ENCODE measurements at places on chromosomes 3 and 15. TPM values are rescaled to one million over a fixed set of nuclear protein-coding genes. Genes with fewer than 3 reads are reported as not detected.

Gene EIF4E3
- total RNA-seq: 1.6 TPM

DNA sequence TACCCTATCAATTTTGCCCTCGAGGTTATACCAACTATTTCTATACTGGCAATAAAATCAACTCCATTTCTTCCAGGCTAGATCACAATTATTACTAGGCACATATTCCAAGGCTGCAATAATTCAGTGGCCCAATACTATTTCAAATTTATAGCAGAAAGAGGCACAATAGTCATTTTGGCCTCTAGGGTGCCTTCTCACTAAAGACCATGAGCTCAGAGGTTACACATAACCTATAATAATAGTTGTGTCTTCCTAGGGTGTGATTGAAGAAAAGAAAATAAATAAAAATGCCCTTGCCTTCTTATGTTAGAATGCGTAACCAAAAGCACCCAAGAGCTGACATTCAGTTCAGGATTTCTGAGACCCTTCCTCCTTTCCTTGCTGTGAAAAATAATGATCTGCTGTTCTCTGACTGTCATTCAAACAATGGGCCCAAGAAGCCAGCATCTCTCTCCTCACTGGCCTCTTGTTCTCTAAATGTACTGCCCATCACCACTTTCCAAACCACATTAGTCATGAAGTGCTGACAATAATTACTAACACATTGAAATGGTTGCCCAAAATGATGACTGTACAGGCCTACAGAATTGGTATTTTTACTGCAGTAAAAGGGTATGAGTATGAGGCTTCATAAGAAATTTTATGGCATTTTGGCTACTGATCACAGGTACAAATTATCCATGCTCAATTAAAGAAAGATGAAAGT is 244.8 kb downstream of the LRRN1 start:
- DNase-seq: peak; percentile 32

GRCh38 chr15:71199384-71200351 is 84.4 kb downstream of the THSD4 start:
- peak; percentile 52 for DNase-seq

- DNase-seq: peak; percentile 48
These were observed 99.7 kb downstream of the VGLL4 start for GRCh38 chr3:11543948-11544387.
